Activated T-helper 2 cell treated with anti-CD3 and anti-CD28 coated beads, Interferon-gamma antibody, Interleukin-2, Interleukin-4, amounts not matched to agents 10 μg/mL and 5 μg/mL and 100 μg/mL, durations not matched to agents 14 hours and 24 hours and 36 hours (primary cell): ENCODE measurements at places on chromosomes 16 and 17.

DNA sequence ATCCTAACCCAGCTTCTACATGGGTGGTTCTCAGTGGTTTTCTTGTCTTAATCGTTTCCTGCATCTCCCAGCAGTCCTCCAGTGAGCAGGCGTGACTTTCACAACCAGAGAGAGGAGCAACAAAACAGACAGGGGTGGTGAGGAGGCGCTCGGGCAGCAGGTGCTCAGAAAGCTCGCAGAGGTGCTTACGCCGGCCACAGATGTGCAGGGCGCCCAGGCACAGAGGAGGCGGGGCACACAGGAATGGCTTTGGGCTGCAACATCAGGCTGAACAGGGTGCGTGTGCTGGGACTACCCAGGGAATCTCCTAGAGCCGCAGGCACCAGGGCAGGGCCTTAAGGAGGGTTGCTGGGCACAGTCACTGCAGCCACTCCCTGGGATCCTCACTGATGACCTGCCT lies 32.6 kb downstream of the KLHDC4 start:
- no peak for DNase-seq

DNA sequence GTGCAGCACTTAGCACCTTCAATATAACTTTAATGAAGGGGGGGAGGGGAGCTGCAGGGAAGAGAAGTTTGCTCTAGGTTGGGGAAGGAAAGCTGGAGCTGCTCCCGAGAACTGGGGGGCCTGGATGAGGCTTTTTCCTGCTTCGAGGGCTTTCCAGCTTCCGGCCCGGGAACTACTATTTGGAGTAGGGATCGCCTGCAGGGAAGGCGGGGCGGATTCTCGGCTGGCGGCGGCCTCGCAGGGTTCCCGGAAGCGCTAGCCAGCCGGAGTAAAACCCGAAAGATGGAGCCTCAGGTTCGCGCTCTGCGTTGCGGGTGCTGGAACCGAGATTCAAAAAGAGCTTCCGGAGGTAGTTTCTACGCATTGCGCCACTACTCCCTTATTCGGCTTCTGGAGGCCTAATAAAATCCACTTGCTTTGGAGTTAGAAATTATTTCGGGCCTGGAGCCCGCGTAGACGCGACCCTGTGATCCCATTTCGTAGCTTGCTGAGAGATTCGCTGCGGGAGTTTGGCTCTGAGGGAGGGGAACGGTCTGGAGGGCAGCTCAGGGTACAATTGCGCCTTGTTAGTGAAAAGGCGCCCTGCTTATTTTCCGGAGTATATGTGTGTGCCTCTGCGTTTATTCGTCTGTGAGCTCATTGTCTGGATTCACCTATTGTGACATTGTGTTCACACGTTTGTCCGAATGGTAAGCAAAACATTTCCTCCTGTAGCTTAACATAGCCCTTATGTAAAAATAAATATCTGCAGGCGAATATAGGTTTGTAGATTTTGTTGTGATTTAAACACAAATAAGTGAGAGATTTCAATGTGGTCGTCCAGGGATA lies 652 bp downstream of the PRAC2 start:
- DNase-seq, result no peak

DNA sequence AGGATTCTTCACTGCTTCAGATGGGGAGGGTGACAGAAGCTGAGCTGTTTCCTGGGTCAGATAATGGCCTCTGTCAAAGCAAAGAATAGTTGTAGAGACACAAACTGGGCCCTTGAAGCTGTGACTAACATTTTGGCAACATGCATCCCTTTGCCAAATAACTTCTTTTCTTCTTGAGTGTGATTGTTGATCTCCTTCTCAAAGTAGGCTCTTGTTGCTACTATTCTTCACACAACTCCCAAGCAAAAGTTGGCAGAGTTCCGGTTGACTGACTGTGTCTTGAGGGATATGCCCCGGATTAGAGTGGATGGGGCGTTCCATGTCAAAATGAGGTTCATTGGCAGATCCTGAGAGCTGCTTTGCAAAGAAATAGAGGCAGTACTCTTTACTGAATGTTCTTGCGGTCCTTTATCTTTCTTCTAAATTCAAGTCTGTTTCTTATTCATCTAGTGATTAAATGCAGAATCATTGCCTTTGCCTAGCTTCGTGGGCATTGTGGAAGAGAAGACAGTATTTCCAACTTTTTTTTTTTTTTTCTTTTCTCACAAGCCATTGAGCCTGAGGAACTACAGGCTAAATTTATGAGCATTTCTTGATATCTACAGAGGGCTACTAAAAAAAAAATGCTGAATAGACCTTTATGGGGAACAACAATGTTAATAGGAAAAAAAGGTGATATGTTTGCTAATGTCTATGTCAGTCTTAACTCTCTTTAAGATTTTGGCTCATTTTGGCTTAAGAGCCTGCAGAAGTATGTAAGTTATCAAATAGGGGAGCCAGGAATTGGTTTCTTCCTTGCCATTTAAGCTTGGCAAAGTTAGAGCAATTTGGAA lies 5.8 kb downstream of the WIPF2 start:
- DNase-seq, result no peak

GRCh38 chr17:16886655-16887322 lies 85.1 kb downstream of the TNFRSF13B start:
- no peak for DNase-seq

DNA sequence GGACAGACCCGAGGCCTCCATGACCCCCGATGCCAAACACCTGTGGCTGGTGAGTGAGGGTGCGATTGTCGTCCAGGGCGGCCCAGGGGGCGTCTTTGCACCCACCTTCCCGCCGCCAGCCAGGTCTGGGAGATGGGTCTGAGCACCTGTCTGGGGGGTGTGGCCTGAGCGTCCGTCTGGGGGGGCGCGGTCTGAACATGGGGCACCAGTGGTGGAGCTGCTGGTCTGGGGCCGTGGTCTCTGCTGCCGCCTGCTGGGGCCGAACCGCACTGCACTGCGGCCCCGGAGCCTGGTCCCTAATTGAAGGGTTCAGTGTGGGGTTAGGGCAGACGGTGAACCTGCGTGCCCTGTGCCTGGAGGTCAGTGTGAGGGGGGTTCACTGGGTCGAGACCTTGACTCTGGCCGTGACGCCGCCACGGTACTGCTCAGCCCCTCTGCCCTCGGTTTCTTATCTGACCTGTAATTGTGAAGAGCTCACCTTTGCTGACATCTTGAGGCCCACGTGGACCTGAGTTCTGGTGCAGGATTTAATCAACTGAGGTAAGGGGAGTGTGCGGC lies 12.6 kb upstream of the TCF25 start:
- peak; percentile 75 for DNase-seq

DNA sequence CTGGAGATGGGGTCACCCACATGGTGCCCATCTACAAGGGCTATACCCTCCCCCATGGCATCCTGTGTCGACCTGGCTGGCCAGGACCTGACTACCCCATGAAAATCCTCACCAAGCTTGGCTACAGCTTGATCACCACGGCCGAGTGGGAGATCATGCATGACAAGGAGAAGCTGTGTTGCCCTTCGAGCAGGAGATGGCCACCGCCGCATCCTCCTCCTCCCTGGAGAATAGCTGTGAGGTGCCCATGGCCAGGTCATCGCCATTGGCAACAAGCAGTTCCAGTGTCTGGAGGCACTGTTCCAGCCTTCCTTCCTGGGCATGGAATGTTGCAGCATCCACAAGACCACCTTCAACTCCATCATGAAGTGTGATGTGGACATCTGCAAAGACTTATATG lies 5.3 kb upstream of the FLCN start:
- no peak for DNase-seq

- DNase-seq, result no peak
Measured at GRCh38 chr16:57003439-57004386, 14.4 kb downstream of the NLRC5 start.

DNA sequence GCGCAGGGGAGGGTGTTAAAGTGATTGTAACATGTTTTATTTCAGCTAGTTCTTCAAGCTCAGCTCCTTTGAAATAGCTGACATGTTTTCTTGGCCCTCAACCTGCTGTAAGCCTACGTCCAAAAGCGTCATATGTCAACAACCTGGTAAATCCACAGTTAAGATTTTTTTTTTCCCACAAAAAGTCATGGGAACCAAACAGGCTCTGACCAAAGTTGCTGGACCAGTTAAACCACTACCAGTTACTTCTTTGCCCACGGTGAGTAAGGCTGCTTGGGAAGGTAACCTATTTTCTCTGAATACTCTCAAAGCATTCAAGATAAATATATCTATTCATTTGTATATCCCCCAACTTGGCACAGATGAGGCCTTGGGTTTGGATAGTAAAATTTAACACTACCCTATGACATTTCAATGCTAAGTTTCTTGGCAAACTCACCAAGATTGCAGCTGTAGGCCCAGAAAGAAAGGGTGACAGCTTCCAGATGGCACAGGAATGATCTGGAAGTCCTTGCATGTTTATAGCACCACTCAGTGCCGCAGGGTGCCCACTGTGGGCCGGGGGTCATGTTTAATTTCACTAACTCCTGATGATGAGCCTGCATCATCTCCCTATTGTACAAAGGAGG lies 166.2 kb downstream of the XYLT1 start:
- no peak for DNase-seq

DNA sequence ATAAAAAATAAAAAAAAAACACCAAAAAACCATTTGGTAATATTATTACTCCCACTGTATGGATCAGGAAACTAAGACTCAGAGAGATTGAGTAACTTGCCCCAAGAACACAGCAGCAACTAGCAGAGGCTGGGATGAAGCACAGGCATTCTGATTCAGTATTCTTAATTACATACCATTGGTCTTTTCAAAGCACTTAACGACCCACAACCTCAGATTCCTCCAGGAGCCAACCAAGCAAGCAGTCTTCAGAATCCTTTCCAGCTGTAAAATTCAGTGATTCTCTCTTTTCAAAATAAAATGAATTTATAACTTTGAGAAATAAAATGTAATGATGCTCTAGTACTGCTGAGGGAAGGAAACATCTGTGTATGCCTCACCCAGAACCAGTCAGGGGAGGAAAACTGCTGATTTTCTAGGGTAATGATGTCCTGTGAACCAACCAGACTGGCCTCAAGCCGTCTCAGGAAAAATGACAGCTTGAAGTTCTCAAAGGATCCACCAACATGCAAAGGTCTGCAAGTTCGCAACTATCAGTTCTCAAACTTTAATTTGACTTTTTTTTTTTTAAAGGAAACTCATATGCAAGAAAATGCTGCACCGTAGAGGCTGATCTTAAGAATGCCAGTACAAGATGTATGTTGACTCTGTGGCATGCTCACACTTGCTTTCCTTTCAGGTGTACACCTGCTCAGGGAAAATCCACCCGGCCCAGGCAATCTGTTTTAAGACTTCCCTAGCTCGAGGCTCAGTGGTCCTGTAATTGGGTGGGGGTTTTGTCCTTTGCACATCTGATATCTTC lies 9.0 kb downstream of the CUEDC1 start:
- no peak for DNase-seq

DNA sequence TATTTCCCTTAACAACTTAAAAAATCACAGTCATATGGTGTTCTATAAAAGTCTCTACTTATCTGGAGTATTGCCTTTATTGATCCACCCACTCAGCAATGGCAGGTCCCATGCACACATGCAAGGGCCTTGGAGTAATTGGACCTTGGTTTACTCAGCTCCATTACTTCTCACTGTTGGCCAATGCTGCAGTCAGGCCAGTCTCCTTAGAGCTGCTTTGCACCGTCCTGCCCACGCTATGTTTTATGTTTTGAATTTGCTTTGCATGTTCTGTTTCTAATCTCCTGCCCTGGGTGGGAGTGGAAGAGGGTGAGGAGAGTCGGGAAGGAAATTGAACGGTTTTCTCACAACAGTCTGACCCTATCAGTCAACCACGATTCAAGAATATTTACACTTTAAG lies 23.6 kb downstream of the ARHGAP44 start:
- no peak for DNase-seq

- no peak for DNase-seq
Measured at GRCh38 chr17:17320188-17320910, 17.2 kb downstream of the NT5M start.

DNA sequence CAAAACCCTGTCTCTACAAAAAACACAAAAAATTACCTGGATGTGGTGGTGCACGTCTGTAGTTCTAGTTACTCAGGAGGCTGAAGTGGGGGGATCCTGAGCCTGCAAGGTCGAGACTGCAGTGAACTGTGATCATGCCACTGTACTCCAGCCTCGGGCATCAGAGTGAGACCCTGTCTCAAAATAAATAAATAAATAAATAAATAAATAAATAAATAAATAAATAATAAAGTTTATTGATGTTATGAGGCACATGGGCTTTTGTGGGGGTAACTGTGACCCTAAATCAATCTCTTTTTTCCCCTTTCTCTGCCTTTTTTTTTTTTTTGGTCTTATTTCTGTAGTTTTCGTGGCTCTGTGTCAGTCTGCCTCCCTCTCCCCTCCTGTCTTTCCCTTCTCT lies 4.5 kb upstream of the ASIC2 start:
- DNase-seq, result no peak

DNA sequence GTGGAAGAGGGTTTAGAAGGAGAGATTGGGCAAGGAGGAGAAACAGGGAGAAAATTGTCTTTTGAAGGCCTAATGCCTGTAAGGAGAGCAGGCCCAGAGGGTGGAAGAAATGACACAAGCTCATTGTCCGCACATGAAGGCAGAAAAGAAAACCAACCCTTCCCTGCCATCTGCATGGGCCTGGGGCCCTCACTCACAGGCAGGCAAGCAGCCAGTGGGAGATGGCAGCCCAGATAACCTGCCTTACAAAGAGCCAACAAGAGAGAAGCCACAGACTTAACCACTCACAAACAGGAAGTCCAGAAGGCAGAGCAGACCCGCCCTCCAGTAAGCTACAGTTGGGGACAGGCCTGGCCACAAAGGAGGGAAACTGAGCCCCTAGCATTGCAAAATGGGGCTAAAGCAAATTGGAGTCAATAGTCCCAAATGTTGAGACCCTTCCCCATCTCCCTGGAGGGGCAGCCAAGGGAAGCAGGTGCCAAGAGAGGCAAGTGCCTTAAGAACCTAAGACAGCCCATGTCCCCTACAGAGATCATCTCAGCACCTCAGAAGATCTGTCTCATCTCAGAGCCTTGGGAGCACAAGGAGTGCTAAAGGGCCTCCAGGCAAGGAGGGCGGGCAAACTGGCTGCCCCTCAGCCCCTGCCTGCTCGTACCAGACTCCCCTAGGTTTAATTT lies 7.3 kb upstream of the TSPOAP1 start:
- DNase-seq, result peak; percentile 82

- DNase-seq, result peak; percentile 71
Measured at GRCh38 chr17:28549236-28550132, 2.9 kb downstream of the UNC119 start.

- no peak for DNase-seq
Measured at GRCh38 chr16:4239020-4239419, 2.9 kb downstream of the SRL start.

- no peak for DNase-seq
Measured at GRCh38 chr16:81711657-81712319, 67.3 kb upstream of the PLCG2 start.

DNA sequence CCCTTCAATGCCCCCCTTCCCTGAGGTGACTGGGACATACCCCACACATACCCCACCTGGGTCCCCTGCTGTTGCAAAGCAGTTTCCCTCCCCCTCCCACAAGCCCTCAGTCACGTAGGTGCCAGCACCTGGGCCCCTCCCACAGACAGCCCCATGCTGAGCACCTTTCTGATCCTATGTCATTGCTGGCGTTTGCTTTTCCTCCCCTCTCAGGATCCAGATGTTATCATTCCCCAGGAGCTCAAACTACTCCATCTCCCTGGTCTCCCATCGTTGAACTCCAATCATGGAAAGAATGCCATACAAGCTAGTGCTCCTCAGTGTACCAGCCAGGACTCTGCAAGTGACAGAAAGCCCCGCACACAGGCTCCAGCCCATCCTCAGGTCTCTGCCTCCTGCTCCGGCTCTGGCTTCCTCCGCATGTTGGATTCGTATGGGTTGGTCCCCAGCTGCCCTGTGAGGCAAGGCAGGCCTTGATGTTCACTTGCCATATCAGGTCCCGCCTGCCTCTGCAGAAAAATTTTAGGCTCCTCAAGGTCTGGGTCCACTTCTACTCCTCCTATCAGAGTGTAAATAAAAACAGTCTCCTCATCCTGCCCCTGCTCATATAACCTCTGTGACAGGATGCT lies 31.4 kb upstream of the MED9 start:
- DNase-seq, result no peak
